ENCODE measurements at places on chromosomes 4 and X.

DNA sequence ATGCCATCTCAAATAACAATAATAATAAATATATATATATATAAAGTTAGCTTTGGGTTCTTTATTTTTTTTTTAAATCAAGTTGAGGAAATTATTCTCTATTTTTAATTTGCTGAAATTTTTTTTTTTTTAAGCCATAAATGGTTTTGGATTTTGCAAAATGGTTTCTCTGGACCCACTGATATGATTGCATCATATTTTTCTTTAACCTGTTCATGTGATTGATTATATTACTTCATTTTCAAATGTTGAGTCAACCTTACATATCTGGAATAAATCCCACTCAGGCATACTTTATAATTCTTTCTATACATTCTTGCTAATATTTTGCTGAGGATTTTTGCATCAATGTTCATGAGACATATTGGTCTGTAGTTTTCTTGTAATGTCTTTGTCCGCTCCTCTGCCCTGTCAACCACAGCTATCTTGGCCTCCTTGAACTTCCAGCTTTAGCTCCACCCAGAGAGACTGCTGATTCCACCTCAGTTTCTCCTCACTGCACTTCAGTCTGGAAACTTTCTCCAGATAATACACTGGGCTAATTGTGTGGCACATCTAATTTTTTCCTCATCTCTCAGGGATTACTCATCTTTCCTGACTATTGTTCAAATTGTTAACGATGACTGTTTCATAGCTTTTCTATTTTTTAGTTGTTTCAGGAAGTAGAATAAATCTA, 160.9 kb upstream of the GIMD1 start:
- no peak for DNase-seq

- DNase-seq, result no peak
Measured at GRCh38 chrX:63993936-63994335, 208.9 kb upstream of the ARHGEF9 start.

- DNase-seq, result no peak
Measured at GRCh38 chr4:168380290-168380689, 61.7 kb upstream of the DDX60 start.

DNA sequence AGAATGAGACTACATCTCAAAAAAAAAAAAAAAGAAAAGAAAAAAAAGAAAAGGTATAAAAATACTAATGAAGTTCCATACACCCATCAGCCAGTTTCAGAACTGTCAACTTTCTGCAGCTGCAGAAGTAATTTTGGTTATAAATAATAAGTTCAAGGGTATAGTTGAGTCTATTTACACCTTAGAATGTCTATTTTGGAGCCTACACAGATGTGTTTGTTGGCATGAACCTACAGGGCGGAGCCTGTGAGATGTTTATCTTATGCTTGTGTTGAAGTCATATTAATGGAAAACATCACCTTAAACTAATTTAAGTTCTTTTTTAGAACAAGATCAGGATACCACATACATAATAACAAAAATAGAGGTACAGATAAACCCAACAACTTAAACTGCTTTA, 85.8 kb downstream of the RAPGEF2 start:
- no peak for DNase-seq

DNA sequence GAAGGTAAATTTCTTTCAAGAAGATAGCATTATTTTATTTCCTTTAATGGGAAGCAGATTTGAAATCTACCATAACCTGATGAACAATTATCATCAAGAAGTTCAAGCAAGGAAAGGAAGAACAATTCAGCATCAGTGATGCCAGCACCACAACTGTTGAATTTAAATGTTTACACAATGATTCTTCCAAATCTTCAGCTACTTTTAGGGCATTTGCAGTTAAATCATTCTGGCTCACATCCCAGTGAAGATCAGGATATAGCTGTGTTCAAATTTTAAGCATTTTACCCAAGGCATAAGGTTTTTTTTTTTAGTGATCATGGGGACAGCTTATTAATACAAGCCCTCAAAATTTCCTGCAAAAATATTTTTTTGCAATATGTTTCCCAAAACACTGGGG, 112.9 kb downstream of the SHISA3 start:
- DNase-seq, result no peak

DNA sequence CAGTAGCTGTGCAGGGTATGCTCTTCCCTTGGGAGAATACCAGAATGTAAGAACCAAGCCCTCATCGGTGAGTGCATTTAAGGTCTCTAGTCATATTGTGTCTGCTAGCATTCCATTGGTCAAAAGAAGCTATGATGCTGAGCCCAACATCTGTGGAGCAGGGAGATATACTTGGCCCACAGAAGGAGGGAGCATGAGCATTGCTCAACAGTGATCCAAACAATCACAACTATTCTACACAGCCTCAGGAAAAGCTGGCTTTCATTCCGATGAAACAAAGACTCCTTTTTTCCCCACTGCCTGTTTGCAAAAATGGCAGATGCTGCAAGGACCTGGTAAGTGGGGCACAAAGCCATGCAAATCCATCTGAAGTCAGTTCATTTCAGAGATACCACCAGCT, 80.6 kb upstream of the DHX15 start:
- no peak for DNase-seq

- peak; percentile 68 for DNase-seq
Measured at GRCh38 chrX:8783097-8783713, 18.0 kb downstream of the FAM9A start.

GRCh38 chr4:99587803-99588202, 13.2 kb downstream of the MTTP start:
- no peak for DNase-seq

- no peak for DNase-seq
Measured at GRCh38 chr4:77358315-77358928, 201.4 kb downstream of the CCNG2 start.

DNA sequence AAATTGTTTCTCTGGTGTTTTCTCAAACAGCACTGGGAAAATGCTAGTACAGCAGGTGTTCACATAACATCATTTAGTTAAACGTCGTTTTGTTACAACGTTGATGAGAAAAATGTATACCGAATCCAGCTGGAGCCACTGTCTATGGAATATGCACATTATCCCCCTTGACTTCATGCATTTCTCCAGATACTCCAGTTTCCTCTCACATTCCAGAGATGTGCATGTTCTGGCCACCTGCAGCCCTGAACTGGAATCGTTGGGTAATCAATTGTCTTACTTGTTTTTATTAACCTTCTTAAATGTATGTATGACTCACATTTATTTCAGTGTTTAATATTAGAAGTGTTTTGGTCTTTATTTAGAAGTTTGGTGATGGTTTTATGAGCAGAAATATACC, 18.4 kb upstream of the ODAM start:
- DNase-seq, result no peak

- no peak for DNase-seq
Measured at GRCh38 chr4:156113138-156113765, 159.6 kb upstream of the CTSO start.

- no peak for DNase-seq
Measured at GRCh38 chr4:105551965-105552746, at the start of gene ARHGEF38. ARHGEF38 (plus strand) TSS chr4:105552620; CDS start chr4:105552766, 146 bp downstream.

DNA sequence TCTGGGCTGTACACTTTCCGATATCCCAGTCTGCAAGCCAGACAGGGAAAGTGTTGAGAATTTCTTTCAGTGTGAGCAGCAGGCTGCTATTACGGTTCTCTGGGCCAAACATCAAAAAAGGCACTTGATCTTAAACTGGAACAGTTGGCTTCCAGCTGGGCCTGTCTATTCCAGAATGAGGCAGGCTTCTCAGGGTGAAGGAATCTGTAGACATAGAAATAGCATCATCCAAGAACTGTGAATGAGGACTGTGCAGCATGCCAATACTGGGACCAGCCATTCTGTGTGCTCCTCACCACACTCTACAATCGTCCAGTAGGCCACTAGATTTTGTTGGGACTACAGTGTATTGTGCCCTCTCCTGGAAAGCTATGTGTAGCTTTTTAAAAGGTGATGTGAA, 31.1 kb downstream of the ART3 start:
- no peak for DNase-seq

- no peak for DNase-seq
Measured at GRCh38 chr4:137390707-137391106, 141.6 kb downstream of the PCDH18 start.

- no peak for DNase-seq
Measured at GRCh38 chrX:150451953-150452352, 88.8 kb downstream of the MAMLD1 start.

DNA sequence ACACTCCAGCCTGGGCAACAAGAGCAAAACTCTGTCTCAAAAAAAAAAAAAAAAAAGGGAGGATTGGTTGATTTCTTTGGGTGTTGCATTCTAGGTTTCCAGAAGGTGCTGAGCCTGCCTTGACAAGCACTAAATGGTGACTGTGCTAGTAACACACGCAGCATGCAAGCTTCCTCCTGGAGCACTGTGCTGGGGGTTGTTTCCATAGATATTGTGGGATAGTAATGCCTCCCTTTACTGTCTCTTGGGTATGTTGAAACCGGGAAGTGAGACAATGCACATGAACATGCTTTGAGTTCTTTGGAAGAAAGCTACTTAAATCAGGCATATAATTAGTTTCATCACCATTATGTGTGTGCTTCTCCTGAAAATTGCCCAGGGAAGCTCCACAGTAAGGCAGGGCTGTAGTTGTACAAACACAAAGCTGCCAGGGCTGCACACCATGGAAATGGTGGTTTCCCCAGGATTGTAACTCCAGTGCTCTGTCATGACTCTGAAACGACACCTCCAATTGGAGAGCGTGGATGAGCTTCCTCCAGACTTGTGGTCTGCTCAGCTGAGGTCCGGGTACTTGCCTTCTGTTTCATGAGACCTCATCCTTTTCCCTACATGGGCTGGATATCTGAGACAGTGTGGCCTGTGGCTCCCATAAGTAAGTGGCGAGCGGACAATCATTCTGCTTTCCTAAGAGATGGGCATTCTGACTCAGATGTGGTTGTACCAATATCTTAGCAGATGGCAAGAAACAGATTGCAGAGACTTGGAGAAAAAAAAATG, 31.5 kb upstream of the STOX2 start:
- DNase-seq, result no peak

- no peak for DNase-seq
Measured at GRCh38 chr4:84669201-84669600, 86.3 kb downstream of the CDS1 start.

DNA sequence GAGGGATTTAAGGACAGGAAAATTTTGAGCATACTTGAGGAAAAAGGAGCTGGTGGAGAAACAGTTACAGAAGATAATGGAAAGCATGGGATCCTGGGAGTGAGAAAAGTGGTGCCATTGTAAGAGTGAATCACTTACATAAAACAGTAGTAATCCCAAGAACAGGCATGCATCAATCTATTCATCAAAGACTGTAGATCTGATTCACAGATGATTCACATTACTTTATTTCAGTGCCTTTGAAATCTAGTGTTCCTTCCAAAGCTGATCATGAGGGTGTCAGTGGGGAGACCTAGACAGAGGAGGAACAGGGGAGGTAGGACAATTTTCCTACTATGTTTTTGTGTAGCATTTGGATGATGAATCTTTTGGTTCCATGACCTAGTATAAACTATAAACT, 102.7 kb downstream of the TAB3 start:
- no peak for DNase-seq

DNA sequence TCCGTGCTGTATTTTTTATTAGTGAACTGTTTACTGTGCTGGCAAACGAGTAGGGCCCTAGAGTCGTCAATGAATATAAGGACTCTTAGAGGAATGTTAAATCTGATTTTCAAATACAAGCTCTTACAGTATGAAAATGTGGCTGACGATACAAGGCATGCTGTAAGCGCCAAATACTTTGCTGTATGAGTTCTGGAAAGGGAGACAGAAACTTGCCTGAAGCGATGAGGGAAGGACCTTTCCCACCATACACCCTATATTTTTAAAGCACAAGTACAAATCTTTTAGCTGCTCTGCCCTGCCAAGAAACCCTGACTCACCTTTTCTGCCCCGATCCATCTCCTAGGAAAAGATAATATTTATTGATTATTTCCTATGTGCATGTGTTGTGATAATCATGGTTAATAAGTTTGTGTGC, 15.7 kb upstream of the RUFY3 start:
- no peak for DNase-seq

DNA sequence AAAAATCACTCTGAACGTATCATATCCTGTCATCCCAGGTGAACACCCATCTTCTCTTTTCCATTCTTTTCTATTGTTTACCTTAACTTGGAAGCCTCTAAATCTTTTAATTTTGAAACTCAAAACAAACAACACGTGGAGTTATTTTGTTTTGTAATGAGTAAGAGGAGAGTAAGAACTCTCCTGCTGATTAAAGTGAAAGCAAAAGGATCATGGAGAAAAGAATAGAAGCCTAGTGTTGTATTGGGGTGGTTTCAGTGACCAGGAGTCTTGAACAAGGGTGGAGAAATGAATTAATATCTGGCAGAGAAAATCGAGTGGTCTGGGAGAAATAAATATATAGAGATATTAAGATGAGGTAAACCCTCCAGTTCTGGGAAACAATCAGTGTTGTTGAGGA, 237.4 kb upstream of the UGT8 start:
- no peak for DNase-seq

- no peak for DNase-seq
Measured at GRCh38 chr4:159210975-159211374, 108.1 kb downstream of the RAPGEF2 start.

DNA sequence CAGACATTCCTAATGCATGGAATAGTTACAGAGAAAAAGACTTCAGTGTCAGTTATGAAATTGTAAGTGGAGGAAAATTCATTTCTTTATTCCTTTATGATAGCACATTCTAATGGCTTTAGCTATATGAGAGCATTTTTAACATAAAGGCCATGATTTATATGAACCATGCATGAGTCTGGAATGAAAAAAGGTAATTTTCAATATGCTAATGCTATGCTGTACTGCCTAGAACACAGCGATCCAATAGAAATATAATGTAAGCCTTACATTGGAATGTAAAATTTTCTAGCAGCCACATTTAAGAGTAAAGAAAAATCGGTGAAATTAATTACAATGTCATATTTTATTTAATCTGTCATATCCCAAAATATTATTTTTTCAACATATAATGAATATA, 932.0 kb downstream of the C4orf33 start:
- no peak for DNase-seq

GRCh38 chrX:48468247-48468671, 1.8 kb downstream of the SLC38A5 start:
- peak; percentile 80 for DNase-seq

DNA sequence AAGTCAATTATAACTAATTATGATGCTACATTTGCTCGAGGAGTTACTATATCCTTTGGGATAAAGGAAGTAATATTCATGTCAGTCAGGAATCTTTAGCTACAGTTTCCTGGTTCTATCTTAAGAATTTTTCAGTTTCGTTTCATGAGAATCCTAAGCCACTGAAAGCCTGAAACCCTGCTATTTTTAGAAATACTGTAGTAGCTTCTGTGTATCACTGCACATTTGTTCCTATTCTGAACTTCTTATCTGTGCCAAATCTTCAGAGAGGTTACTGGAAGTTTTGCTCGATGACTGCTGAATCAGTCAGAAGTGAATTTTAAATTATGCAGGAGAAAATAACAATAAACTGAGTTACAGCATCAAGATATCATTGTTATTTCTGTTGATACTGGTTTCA, 249.2 kb downstream of the TENM3 start:
- DNase-seq, result no peak

- no peak for DNase-seq
Measured at GRCh38 chr4:141659539-141659938, 23.2 kb downstream of the IL15 start.

All from activated effector memory CD4-positive, alpha-beta T cell treated with anti-CD3 and anti-CD28 coated beads, Interleukin-2, amount 50 U/mL, for 16 hours (primary cell).